Aorta (tissue), 5 donors: ENCODE measurements at places on chromosomes 7 and 10. TPM values are rescaled to one million over a fixed set of nuclear protein-coding genes. Genes with fewer than 3 reads are reported as not detected.

DNA sequence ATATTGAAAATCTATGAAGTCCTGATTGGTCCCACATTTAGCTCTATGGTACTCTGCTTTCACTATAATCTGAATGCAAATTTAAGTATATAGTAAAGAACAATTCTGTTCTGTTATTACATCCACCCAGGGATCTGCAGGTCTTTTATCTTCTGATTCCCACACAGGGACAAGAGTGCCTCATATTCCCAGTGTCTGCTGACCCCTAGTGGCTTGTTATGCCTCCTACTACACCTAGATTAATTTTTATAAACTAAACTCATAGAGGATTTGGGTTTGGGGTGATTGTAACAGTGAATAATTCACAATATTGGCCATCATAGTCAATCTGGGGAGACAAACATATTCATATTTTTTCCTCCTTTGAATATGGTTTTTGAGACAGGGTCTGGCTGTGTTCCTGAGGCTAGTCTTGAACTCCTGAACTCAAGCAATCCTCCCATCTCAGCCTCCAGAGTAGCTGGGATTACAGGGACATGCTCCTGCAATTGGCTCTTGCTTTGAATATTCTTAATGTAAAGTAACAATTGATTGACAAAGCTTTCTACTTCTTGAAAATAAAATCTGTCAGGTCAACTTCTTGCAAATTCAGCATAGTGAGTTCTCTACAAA, 282.1 kb downstream of the KCND2 start:
- DNase-seq = no peak

DNA sequence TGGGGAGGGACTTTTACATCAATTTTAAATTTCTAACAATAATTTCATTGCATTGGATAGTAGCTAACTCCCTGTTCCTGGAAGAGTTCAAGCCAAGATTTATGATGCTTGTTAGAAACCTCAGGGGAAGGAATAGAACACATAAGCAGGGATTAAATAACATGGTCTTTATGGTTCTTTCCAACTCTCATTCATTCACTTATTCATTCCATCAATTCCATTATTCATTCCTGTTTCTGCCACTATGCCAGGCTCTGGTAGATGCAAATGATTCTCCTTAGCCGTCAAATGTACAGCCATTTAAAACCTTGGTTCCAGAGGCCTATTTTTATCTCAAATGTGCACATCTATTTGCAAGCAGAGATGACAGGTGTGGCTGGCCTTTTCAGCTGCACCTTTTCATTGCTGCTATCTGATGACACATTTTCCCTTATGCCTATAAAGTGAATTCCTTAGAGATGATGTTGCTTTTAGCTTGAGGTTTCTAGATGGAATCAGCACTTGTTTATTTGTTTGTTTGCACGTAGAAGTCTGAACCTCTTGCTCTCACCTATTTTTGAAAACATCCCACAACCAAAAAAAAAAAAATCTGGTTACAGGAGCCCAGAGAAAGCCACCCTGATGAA, 205.7 kb upstream of the IGFBP3 start:
- DNase-seq = no peak

DNA sequence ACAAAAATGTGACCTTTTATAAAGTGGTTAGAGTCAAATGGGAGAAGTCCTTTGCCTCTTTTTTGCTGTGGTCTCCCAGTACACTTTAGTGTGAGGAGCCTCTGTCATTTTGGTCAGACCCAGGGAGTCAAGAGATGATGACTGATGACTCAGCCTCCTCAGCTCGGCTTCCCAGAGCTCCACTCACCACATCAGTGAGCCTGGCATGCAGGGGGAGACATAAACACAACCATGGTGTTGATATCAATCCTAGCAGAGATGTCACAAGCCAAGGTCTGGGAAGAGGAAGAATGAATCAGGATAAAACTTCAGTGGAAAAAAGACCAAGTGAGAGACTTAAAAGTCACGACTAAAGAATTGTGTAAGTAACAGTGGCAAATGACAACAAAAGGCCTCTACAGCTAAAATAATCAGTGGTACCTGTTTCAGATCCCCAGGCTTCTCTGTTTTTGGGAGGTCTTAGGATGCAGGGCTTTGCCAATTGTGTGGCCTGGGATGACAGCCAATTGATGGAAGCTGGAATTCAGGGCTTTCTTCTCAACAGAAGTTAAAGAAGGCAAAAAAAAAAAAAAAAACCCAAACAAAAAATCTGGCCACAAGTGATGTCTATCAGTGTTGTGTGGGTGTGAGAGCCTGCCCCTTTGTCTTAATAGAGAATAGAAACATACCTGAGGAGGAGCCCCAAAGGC, 50.2 kb downstream of the TFAM start:
- DNase-seq = no peak

DNA sequence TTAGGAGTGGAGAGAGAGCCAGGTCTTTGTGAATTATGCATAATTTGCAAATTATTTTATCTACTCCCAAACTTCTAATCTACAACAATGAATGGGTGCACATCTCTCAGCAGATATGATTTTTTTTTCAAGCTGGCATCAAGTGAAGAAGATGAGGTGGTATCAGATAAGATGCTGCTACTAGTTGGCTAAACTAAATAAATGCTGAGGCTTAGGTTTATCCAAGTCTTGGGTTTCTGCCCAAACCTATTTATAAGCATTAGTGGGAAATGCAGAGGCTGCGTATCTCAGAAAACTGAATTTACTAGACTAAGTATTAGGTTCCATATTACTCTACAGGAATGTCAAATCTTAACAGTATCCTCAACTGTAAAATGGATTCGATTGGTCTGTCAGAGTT, 703.0 kb upstream of the CELF2 start:
- no peak for DNase-seq

DNA sequence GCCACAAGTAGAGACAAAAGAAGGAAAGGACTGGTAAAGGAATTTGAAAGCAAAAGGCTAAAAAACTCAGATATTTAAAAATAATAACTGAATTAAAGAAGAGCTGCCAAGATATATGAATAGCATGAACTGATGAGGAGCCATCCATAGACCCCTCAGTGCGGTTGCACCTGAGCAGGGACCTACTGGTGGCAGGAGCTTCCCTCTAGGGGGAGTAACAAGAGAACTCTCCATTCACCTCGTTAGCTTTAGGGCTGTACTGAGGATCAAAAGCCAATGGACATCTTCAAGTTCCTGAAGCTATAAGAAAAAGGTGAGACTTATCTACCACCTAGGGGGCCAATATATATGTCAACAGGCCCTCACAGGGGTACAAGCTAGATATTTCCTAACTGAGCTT, 27.8 kb upstream of the DOCK1 start:
- DNase-seq = no peak

DNA sequence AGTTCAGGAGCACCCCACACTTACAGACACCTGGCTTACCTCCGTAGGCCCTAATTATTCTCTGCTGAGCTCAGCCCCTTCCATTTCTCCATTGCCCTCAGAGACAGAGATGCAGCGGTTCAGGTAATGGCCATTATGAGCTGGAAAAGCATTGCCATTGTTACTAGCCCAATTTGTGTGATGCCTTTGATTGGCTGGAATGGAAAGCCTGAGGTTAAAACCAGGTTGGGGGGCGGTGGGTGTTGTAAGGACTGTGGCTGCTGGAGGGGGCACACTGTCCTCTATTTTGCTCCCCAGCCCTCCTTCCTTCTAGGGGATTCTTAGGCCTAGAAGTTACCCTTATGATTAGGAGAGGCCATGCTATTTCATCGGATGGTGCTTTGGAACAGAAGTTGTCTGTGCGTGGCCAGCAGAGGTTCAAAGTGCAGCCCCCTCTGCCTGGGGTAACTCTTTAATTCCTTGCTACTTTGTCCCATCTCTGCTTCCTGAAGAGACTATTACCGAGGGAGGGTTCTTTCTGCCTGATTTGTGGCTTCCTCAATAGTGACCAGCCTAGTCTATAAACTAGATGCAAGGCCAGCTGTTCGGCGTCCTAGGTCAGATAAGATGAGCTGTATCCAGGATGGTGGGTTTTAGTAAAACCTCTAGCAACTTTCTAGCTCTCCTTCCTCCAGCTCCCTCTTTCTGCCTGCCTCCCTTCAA, 14.2 kb upstream of the ACSL5 start:
- DNase-seq = no peak

DNA sequence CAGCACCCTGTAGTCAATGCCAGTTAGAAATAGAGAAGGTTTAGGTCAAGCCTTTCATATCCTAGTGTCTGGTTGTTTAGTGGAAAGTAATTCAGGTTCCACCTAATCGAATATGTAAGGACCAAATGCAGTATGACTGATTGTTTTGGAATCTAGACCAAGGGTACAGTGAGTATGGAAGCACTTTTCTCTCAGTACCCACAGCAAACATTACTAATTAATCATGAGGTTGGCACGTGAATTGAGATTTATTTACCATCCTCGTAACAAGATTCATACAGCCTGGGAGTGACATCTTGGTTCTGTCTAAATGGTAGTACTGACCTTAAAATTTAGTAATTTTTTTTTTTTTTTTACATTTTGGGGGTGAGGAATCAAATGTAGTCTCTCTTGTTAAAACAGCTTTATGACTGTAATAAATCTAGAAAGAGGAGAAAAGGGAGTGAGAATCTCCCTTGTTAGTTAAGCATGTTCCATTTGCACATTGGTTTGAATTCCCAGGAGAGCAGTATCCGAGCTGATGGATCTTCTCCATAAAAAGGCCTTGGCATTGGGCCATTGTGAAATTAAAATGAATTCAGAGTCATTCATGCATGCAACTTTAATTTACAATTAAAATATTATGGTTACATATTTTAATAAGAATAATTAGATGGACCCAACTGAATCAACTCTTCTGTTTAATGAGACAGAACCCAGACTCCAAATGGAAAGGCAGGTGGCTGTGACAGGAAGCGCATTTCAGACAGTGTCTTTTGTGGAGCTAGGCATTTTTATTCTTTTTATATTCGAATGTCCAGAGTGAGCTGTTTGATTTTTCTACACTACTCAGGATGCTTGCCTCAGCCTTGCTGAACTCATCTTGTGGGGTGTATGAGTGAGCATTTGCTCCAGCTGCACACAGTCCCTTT, 57.6 kb downstream of the SNX10 start:
- no peak for DNase-seq

Gene CPA5
- total RNA-seq = not detected
